IMR-90 (cell line): ENCODE measurements at places on chromosomes 4 and X. TPM values are rescaled to one million over a fixed set of nuclear protein-coding genes. Genes with fewer than 3 reads are reported as not detected.
A peak's percentile ranks its signal among the peaks of the same experiment; 100 is the strongest.

The TLR1 gene
- 1.1 TPM in 2 replicates for total RNA-seq

DNA sequence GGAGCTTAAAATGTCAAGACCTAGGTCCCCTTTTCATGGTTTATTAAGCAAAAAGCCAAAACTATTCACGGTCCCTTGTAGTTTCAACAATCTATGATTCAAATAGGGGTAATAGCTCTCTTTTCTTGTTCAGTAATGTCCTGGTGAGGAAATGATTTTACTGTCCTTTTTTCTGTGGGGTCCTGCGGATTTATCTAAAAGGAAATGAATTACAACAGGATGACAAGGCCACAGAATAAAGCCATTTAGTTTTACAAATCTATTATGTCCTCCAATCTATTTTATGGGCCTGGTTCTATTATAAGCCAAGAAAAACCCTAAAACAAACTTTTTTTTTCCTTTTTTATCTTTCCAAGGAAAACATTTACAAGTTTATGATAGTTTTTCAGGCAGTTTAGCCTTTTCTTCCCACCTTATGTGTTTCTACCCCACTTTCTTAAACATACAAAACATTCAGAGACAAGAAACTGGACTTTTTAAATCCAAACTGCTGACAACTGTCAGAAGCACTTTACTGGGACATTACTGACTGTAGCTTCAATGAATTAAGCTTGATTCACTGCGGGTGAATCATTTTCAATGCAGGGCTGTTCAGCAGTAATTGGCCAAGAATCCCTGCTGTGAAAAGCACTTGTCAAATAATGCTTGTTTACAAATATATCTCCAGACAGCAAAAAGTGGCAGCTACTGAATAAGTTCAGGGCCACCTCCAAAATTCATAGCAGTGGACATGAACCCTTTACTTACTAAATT is 4.3 kb downstream of the EPHA5 start:
- DNase-seq, result no peak
- no peak overlapping the region for H3K4me3 ChIP-seq
- H3K27me3 ChIP-seq, result peaks cover 24% of the 10 kb centered on the region
- H3K27ac ChIP-seq, result no peak overlapping the region

GRCh38 chrX:140346729-140347128 is 158.1 kb downstream of the SOX3 start:
- H3K4me3 ChIP-seq, result no peak overlapping the region
- H3K4me1 ChIP-seq, result no peaks in the 10 kb centered on the region
- H3K27me3 ChIP-seq, result no peaks in the 10 kb centered on the region
- no peak overlapping the region for H3K27ac ChIP-seq
- no peaks in the 10 kb centered on the region for H3K36me3 ChIP-seq
- DNase-seq, result no peak

DNA sequence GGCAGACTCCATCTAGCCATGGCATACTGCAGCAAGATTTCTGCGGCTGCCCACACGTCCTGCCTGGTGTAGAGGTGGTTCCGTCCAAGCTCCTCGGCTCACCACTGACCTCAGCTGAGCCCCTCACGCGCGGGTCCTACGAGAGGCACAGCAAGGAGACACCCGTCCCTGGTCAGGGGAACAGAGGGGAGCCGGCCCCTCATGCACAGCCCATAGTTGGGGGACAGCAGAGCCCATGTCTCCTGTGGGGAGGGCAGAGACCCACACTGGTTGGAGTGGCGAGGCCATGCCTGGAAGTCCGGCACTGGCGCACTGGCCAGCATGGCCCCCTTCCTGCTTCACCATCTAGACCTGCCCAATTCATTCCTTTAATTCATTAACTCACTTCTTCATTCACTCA is 80.8 kb downstream of the HTRA3 start:
- no peak overlapping the region for H3K27ac ChIP-seq
- peaks cover 16% of the 10 kb centered on the region for H3K27me3 ChIP-seq
- H3K4me1 ChIP-seq, result peaks cover 11% of the 10 kb centered on the region
- no peak overlapping the region for H3K4me3 ChIP-seq
- no peak for DNase-seq

The ERAS gene
- total RNA-seq, result not detected in 2 replicates

DNA sequence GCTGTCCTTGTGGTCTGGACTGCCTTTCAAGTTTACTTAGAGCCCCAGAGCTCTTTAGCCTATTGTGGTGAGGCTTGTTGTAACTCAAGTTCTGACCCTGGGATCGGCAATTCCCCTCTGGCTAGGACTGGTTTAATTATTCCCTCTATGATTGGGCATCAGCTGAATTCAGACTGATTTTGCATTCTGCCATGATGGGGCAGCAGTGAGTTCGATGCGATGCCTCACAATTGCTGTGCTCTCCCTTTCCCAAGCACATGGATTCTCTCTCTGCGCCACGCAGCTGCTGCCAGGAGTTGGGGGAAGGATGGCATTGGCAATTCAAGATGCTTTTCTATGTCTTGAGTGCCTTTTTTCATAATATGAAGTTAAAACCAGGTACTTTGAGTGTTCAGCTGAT is 327.8 kb upstream of the CXorf51B start:
- H3K27ac ChIP-seq, result no peak overlapping the region
- no peaks in the 10 kb centered on the region for H3K4me1 ChIP-seq

DNA sequence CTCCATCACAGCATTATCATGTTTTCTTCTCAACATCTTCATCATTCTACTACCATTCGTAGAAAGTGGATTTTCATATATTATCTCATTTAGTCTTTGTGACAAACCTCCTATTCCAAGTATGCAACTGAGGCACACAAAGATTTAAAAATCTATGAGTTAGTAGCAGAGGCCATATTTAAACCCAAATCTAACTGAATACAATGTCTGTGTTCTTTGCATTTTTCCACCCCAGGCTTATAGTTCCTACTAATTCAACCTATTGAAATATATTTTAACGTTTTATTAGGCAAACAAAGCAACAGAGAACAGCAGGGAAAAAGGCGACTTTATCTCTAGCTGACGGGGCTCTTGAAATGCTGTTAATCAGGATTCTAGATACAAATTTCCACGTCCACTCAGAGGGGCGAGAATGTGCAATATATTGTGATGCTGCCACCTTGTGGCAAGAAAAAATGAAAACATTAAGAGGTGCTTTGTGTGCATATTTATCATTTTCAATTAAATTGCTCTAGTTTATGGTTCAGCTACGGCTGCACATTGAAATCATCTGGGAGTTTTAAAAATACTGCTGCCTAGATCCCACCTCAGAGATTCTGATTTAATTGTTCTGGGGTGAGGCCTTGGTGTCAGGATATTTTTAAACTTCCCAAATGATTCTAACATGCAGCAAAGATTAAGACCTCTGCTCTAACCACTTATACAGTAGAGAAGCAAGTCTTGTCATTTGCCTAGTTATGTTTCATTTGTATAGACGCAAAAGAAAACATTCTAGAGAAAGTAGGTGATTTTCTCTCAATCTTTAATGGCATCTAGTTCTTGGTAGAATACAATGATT is 315.9 kb downstream of the MAPK10 start:
- no peaks in the 10 kb centered on the region for H3K36me3 ChIP-seq
- H3K27me3 ChIP-seq, result no peaks in the 10 kb centered on the region
- no peak overlapping the region for H3K4me3 ChIP-seq

The BTK gene
- not detected in 2 replicates for total RNA-seq

DNA sequence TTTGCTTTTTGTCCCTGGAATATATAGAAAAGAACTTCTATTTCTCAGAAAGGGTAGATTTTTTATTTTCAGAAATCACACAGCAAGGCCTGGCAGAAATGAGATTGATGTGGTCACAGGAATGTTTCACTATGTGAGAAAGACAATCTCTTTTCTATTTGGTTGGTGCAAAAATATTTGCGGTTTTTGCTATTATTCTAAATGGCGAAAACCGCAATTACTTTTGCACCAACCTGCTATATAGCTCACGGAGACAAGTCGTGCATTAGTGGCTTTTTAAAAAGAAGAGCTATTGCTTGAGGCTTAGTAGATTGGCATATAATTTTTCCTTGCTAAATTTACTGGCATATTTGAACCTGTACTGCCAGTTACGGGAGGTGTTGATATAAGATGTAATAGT is 100.4 kb downstream of the ITM2A start:
- H3K36me3 ChIP-seq, result no peaks in the 10 kb centered on the region
- no peak overlapping the region for H3K27ac ChIP-seq
- H3K4me1 ChIP-seq, result no peaks in the 10 kb centered on the region
- H3K27me3 ChIP-seq, result no peaks in the 10 kb centered on the region
- H3K4me3 ChIP-seq, result no peak overlapping the region

The AMTN gene
- total RNA-seq, result not detected in 2 replicates

GRCh38 chr4:23890369-23891063 is 669 bp upstream of the PPARGC1A start:
- no peak for DNase-seq
- peak overlapping the region; percentile 24; the same call in 1 of the 2 replicates for H3K4me3 ChIP-seq
- no peaks in the 10 kb centered on the region for H3K36me3 ChIP-seq
- H3K4me1 ChIP-seq, result peaks cover 4% of the 10 kb centered on the region

The SSX1 gene
- not detected in 2 replicates for total RNA-seq

- H3K4me3 ChIP-seq, result no peak overlapping the region
- no peak overlapping the region for H3K27ac ChIP-seq
- no peak for DNase-seq
- no peaks in the 10 kb centered on the region for H3K4me1 ChIP-seq
These were observed 695.7 kb upstream of the GALNTL6 start for GRCh38 chr4:171117457-171117856.

DNA sequence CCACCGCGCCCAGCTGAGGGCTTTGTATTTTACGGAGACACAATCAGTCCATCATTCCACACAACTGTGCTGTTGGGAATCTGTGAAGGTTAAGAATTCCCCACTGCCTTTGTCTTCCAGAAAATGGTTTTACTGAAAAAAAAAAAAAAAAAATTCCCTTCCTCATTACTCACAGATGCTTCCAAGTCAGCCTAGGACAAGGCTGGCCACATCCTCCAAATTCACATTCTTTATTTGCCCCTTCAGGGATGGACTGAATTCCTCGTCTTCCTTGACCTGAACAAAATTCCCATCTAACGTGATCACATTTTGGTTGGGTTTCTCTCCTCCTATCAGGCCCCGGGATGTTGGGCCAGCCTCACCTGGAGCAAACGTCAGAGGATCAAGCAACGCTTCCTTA is 130.3 kb downstream of the DHRSX start:
- H3K36me3 ChIP-seq, result peaks cover 10% of the 10 kb centered on the region
- H3K27me3 ChIP-seq, result no peaks in the 10 kb centered on the region
- H3K4me1 ChIP-seq, result no peaks in the 10 kb centered on the region
- H3K4me3 ChIP-seq, result no peak overlapping the region
- no peak for DNase-seq

GRCh38 chr4:155434366-155434765 is 57.6 kb upstream of the MAP9 start:
- no peaks in the 10 kb centered on the region for H3K27me3 ChIP-seq
- no peaks in the 10 kb centered on the region for H3K4me1 ChIP-seq
- H3K36me3 ChIP-seq, result no peaks in the 10 kb centered on the region
- DNase-seq, result no peak
- no peak overlapping the region for H3K27ac ChIP-seq
- no peak overlapping the region for H3K4me3 ChIP-seq

- H3K4me3 ChIP-seq, result no peak overlapping the region
- no peak overlapping the region for H3K27ac ChIP-seq
- no peak for DNase-seq
- H3K36me3 ChIP-seq, result no peaks in the 10 kb centered on the region
These were observed 276.9 kb upstream of the TACR3 start for GRCh38 chr4:103996637-103997036.

- peaks cover 66% of the 10 kb centered on the region for H3K27me3 ChIP-seq
- no peak overlapping the region for H3K4me3 ChIP-seq
- no peak for DNase-seq
- H3K36me3 ChIP-seq, result no peaks in the 10 kb centered on the region
- H3K4me1 ChIP-seq, result 0 out of 2 replicates have a peak, but pooled peaks cover 2% of the 10 kb centered on the region
These were observed 30.3 kb downstream of the ABLIM2 start for GRCh38 chr4:8128100-8128856.

DNA sequence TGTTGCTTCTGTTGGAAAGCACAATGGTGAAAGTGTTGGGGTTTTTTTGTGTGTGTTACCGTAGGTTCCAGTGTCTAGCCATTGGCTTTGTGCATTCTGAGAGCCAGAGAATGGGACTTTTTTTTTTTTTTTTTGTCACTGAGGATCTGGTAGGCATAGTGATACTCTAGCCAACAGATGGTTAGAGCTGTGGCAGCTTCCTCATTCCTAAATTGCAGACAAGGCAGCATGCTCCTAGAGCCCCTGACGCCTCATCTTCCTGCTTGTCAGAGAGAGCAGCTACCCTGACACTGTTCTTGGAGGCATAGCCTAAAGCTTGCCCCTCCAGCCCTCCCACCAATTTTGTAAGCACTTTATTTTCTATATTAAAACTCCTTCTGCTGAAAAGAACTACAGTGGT is 27.0 kb downstream of the ARHGEF9 start:
- no peak overlapping the region for H3K27ac ChIP-seq
- H3K36me3 ChIP-seq, result no peaks in the 10 kb centered on the region
- no peaks in the 10 kb centered on the region; the same call in none of the 2 replicates for H3K27me3 ChIP-seq
- no peak for DNase-seq

GRCh38 chr4:127852661-127853060 is 28.0 kb upstream of the PLK4 start:
- H3K4me1 ChIP-seq, result peaks cover 6% of the 10 kb centered on the region
- no peaks in the 10 kb centered on the region for H3K27me3 ChIP-seq
- no peak for DNase-seq
- no peaks in the 10 kb centered on the region for H3K36me3 ChIP-seq
- no peak overlapping the region for H3K27ac ChIP-seq
- no peak overlapping the region for H3K4me3 ChIP-seq

- no peaks in the 10 kb centered on the region; the same call in 1 of the 2 replicates for H3K36me3 ChIP-seq
- H3K4me3 ChIP-seq, result peak overlapping the region; percentile 99
- no peaks in the 10 kb centered on the region for H3K27me3 ChIP-seq
- H3K27ac ChIP-seq, result peak overlapping the region; percentile 84
- DNase-seq, result peak; percentile 39
These were observed 339 bp downstream of the CUL4B start for GRCh38 chrX:120560405-120560841.

The CFP gene
- under 0.01 TPM in 2 replicates for total RNA-seq

DNA sequence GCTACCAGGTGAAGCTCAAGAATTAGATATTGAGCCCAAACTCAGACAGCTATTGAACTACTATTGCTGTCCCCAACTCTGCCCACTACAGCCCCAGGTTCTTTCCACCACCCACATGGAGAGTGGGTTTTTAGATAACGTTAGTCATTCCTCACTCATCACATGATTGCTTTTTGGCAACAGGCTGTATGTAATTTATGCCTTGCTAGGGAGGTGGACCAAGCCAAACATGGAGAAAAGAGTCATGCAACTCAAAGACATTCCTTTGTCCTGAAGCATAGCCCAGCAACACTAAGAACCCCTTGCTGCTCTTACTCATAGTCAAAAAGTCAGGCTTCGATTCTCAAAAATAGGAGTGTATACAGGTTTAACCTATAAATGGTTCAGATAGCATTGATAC is 275.9 kb upstream of the VCX3A start:
- no peaks in the 10 kb centered on the region for H3K36me3 ChIP-seq
- no peak overlapping the region for H3K27ac ChIP-seq
- no peaks in the 10 kb centered on the region for H3K27me3 ChIP-seq
- no peaks in the 10 kb centered on the region for H3K4me1 ChIP-seq

- peaks cover 10% of the 10 kb centered on the region for H3K4me1 ChIP-seq
- no peak overlapping the region for H3K4me3 ChIP-seq
- no peak overlapping the region for H3K27ac ChIP-seq
- no peaks in the 10 kb centered on the region for H3K36me3 ChIP-seq
- DNase-seq, result no peak
These were observed 119.1 kb downstream of the PAPSS1 start for GRCh38 chr4:107600983-107601382.

- H3K36me3 ChIP-seq, result no peaks in the 10 kb centered on the region
- H3K4me1 ChIP-seq, result no peaks in the 10 kb centered on the region
- no peak for DNase-seq
- H3K27me3 ChIP-seq, result no peaks in the 10 kb centered on the region
These were observed 421.5 kb upstream of the GNPDA2 start for GRCh38 chr4:45147866-45148265.

The CCSER1 gene
- not detected in 2 replicates for total RNA-seq
